Stimulated activated effector memory CD8-positive, alpha-beta T cell treated with anti-CD3 and anti-CD28 coated beads, Interleukin-12 subunit alpha, Interleukin-12 subunit beta, amount 100 ng/mL, for 72 hours (primary cell): ENCODE measurements at places on chromosomes 16 and 17.
A peak's percentile ranks its signal among the peaks of the same experiment; 100 is the strongest.

DNA sequence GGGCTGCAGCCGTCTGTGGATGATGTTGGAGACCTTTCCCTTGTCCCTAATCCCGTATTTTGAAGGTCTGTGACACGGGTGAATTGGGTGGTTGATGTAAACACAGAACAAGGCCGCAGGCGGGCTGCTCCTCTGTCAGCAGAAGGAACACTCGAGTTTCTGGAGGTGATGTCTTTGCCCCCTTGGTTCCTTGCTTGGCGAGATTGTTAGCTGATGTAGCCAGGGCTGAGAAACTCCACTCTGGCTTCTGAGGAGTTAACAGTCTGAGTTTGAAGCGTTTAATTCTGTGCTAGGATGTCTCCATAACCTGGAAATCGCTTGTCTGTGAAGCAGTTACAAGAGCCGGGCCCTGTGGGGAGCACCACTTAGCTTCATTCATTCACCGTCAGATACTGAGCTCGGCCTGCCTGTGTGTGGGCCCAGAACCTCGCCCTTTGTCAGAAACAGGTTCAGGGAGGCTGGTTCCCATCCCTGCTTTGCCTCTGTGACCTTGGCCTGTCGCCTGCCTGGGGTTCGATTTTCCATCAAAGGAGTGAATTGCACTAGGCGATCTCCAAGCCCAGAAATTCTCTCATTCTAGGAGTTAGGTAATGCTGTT, 1.3 kb downstream of the MAPK8IP3 start:
- DNase-seq: no peak

- peak; percentile 70 for DNase-seq
These were observed 5.9 kb downstream of the CTF1 start for GRCh38 chr16:30902029-30902972.

DNA sequence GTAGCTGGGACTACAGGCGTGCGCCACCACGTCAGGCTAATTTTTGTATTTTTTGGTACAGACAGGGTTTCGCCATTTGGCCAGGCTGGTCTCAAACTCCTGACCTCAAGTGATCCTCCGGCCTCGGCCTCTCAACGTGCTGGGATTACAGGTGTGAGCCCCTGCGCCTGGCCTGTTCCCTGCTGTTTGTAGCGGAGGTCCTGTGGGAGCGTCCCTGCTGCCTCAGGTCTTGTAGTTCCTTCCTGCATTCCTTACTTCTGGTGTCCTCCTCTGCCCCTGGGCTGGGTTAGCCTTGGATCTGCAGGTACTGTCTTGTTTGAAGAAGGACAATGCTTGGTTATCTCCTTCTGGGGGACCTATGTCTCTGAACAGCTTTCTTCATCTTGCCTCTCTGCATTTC, 23.6 kb upstream of the G6PC1 start:
- DNase-seq: no peak

DNA sequence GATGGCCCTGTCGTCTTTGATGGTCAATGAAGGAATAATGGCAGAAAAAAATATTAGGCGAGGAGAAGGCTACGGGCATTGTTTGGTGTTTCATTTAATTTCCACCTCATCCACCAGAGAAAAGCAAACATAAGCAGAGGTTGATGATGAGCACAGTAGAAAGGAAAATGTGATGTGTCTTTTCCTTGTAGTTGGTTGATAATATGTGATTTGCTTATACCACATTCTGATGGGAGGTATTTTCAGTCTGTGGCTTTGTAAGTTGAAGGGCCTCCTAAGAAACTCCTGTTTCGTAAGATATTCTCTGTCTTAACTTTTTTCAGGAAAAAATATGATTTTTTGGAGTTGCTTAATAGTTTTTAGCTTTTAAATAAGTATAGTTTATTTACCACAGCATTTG, 215.7 kb downstream of the PRKCA start:
- no peak for DNase-seq

GRCh38 chr17:6455321-6455705, 11.1 kb downstream of the PIMREG start:
- DNase-seq: no peak
